NCI-H1417 treated with DMSO at 0.1 percent for 48 hours (cell line): ENCODE measurements at places on chromosomes 11 and 22.

DNA sequence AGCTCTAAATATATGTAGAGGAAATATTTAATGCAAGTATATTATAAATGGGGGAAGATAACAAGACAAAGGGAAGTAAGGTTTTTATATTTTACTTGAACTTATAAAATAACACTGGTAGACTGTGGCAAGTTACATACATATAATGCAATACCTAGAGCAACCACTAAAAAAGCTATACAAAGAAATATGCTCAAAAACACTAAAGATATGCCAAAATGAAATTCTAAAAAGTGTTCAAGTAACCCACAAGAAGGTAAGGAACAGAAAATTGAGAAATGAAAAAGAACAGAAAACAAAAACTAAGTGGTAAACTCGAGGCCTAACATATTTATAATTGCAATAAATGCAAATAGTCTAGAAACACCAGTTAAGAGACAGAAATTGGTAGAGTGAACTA, 32.5 kb downstream of the BTG4 start:
- no peak for DNase-seq

DNA sequence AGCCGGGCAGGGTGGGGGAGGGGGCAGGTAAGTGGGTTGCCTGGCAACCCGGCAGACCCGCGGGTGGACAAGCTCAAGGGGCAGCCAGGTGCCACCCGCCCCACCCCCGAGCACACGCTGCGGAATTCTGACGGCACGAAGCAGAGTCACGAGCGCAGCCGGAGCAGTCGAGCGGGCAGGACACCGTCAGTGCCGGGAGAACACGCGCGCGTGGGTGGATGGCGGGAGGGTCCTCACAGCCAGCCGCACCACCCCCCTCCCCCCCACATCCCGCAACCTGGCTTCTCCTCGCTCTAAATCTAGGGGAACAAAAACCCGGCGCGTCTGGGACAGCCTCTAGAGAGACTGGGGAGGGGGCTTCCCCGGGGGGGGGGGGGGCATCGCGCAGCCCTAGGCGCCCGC, 133.1 kb upstream of the HSD17B12 start:
- DNase-seq, result no peak

GRCh38 chr11:746289-747157, 741 bp upstream of the TALDO1 start:
- no peak for DNase-seq

- DNase-seq, result no peak
These were observed 4.8 kb upstream of the ELFN2 start for GRCh38 chr22:37431801-37432707.

- no peak for DNase-seq
These were observed 1076.7 kb downstream of the BRD1 start for GRCh38 chr22:48750826-48751440.

- no peak for DNase-seq
These were observed 14.5 kb upstream of the RPS19BP1 start for GRCh38 chr22:39546889-39547586.

GRCh38 chr22:38501797-38502672, 4.1 kb downstream of the DDX17 start:
- no peak for DNase-seq

DNA sequence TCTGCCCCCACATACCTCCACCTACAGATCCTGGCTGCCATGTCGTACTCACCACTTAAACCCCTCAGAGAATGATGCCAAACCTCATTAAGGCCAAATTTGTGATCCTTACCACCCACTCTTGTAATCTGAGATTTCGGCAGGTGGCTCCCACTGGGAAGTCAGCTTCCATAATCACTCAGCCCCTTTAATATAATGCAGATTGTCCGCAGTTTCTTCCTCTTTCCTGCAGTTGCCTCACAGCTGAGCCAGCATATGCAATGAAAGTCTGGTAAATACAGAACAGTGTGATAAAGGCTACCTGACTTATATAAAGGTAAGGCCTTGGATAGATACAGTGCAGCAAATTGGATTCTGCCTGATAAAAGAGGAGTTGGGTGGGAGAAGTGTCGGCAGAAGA, 515.2 kb upstream of the TENM4 start:
- no peak for DNase-seq

DNA sequence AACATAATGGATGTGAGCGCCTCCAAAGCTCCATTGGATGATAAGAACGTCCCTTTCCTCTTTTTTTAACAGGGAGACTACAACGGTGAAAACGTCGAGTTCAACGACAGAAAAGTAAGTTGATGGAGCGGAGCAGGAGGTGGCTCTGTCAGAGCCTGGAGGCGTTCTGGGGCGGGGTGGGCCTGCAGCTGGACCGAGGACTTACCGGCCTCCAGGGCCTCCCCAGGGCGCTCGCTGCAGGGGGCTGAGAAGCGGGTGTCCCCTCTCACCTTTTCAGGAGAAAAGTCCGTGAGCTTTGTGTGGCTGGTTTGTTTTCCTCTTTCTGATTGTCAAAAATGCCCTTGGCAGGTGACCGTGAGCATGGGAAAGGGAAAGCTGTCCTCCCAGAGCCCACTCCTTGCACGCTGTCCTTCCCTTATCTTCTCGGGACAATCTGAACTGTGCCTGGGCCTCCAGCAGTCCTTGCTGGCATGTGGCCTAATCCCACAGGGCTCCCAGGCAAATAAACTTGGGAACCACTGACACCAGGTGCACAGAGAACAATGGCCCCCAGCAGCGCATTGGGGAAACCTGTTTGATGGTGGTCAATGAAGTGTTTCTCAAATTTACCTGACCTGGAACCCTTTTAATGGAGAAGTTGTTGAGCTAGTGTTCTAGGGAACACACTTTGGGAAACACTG, 38.4 kb downstream of the ANO1 start:
- no peak for DNase-seq

DNA sequence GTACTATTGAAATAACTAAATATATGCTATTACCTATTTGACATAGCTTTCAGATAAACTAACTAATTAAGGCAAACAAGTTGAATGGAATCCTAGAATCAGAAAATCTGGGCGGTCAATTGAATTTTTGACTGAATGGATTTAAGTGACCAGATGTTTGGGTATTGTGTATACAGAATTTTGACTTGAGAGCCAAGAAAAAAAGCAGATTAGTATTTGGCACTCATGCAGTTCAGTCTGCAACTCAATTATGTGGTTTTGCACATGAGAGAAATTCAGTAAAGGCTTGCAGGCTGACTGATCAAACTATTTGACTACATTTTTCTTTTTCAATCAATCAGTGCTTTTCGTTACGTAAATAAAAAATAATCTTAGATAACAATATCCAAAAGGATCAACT, 254.8 kb downstream of the GUCY1A2 start:
- no peak for DNase-seq

- no peak for DNase-seq
These were observed 39.3 kb upstream of the APLNR start for GRCh38 chr11:57276169-57276970.

- DNase-seq, result no peak
These were observed 191.9 kb downstream of the CEP164 start for GRCh38 chr11:117519590-117519989.

DNA sequence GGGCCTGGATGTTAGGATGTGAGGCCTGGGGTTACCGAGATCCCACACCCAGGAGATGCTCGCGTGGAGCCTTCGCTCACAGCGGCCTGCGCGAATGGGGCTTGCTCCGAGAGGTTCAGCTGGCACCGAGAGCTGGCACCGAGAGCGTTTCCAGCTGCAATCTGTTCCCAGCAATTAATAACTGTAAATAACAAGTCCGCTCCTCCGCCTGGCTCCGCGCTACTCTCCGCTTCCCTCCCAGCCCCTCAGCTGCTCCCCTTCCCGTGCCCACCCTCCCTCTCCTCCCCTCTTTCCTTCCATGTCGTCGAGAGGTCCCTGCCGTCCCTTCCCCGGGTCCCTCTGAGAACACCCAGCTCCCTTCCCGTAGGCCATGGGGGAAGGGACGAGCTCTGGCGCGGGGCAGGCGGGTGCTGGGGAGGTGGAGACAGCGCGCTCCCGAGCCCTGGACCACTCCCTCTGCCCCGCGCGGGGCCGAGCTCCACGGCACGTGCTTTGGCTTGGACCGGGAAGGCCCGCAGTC, 110.8 kb downstream of the WNT7B start:
- DNase-seq, result no peak

DNA sequence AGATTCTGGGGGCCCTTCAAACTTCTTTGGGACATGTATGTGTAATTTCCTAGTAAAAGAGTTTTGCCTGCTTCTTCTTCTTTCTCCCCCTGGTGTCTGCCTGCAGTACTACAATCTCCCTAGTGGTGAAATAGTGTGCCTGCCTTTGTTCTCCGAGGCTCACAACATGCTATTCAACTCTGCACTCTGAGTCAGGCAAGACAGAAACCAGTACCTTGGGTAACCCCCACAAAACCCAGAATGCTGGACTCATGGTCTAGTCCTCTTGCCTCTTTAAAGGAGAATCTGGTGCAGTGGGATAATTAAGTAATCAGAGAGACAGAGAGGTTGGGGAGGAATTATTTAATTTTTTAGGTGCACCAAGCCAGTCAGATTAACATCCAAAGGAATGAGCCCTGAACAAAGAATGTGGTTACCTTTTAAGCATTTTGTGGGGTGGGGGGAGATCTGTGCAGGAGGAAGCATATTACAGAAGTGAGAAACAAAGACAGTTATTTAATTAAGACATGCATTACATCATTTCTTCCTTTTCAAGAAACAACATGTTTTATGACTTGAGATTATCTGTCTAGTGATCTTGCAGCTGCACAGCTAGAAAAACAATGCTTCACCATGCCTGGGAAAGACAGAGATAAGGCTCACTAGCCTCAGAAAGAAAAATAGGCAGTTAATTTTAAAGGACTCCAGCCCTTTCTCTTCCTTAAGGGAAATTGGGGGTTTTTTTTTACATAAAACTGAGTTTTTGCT, 11.0 kb upstream of the MS4A6A start:
- DNase-seq, result no peak

GRCh38 chr11:58567889-58568512, 7.7 kb downstream of the LPXN start:
- DNase-seq, result no peak

- DNase-seq, result no peak
These were observed 109.4 kb upstream of the OR4B1 start for GRCh38 chr11:48107188-48107704.

DNA sequence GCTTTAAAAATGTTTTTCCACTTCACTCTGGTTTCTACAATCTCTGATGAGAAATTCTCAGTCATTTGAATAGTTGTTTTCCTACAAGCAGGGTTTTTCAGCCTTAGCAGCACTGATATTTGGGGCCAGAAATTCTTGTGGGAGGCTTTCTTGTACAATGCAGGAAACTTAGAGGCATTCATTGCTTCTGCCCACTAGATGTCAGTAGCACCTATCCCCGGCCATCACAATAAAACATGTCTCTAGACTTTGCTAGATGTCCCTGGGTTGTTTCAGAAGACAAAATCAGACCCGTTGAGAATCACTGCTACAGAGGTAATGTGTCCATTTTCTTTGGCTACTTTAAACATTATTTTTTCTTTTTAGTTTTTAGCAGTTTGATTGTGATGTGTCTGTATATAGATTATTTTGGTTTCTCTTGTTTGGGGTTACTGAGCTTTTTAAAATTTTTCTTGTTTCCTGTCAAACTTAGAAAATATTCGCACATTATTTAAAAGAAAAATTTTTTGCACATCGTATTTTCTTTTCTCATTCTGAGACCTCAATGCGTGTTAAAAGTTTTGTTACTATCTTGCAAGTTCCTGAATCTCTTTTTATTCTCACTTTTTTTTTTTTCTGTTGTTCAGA, 60.8 kb upstream of the CCDC179 start:
- no peak for DNase-seq

DNA sequence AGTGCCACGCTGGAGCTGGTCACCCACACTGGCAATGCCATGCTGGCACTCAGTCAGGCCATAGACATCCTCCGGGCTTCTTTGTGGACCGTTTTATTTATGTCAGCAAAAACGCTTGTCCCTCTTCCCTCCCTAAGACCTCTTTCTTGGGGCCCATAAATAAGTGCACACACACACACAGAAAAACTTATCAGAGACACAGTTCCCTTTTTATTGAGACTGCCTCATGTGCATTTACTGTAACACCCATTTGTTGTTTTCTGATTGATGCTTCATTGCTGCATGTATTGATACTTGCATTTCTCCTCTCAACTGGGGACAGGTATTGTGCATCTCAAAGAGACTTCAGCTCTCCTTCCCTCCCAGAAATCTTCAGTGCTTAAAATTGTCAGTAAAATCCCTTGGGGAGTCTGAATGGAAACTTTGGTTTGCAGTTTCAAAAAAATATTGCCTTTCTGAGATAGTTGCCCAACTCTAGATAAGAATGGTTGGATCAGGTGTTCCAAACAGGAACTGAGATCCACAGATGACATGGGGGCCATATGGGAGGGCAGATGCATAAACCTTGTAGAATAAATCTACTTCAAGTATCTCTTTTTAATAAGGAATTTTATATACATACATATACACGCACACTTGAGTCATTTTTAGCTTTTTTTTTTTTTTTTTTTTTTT, 50.9 kb downstream of the PPP2R1B start:
- no peak for DNase-seq

- no peak for DNase-seq
These were observed 108.5 kb upstream of the SORL1-AS1 start for GRCh38 chr11:121561240-121561639.

- no peak for DNase-seq
These were observed 19.5 kb downstream of the AMPD3 start for GRCh38 chr11:10474551-10474950.

DNA sequence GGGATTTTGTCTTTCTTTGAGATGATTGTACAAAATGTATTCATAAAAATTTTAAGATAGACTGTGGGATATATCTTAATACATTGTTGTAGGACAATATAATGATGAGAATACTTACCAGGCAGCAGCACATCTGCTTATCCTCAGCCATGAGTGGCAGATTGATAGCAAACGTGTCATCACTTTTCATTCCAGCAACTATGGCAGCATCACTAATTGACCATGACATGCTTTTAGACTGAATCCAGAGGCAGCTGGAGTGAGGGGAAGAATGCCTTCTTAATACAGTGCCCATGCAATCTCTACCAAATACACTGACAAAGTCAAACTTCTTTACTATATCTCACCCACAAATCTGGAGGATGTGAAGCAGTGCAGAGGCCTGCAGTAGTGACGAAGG, 755.2 kb upstream of the RAG2 start:
- no peak for DNase-seq

DNA sequence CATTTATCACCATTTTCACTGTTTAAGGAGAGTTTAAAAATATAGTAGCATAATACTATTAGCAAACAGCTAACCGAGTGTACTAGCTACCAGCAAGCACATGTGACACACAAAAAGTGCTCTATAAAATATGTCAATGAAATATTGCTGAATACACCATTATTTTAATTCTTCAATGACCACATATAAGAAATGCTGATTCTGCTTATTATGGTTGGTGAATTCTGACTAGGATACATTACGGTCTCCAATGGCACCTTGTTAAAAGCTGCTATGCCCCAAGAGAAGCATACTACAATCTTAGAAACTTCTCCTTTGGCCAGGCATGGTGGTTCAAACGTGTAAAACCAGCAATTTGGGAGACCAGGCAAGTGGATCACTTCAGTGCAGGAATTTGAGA, 129.8 kb downstream of the MRTFA start:
- no peak for DNase-seq

- no peak for DNase-seq
These were observed 1038.5 kb downstream of the JRKL start for GRCh38 chr11:97428247-97428790.
